Activated CD4-positive, alpha-beta T cell treated with anti-CD3 and anti-CD28 coated beads, Interleukin-2, amount 10 ng/mL, durations not matched to agents 7 days and 5 days (primary cell): ENCODE measurements at places on chromosomes 2 and 18.

DNA sequence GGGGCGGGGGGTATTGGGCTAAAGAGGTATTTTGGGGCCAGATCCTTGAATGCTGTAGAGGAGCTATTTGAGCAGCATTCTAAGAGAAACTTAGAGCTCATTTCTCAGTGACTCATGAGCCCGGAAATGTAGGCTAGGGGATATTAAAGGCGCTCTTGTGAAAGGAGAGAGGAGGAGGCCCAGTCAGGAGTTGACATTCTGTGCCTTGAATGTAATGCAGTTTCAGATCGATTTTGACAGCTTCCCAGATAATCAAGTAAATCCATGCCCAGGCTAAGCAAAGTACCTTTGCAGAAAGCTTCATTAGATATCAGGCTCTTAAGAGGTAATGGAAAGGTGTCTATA is 1.5 kb downstream of the CAB39 start:
- peak overlapping the region; percentile 94 for H3K27ac ChIP-seq
- H3K4me1 ChIP-seq: peaks cover 58% of the 10 kb centered on the region
- DNase-seq: peak; percentile 60
- peak overlapping the region; percentile 97 for H3K4me3 ChIP-seq

GRCh38 chr2:164032995-164033394 is 297.2 kb upstream of the FIGN start:
- DNase-seq: no peak
- no peaks in the 10 kb centered on the region for H3K36me3 ChIP-seq
- H3K4me3 ChIP-seq: no peak overlapping the region

- no peak overlapping the region for H3K4me3 ChIP-seq
- H3K36me3 ChIP-seq: peaks cover 5% of the 10 kb centered on the region
- H3K27me3 ChIP-seq: no peaks in the 10 kb centered on the region
- peaks cover 16% of the 10 kb centered on the region for H3K4me1 ChIP-seq
- no peak for DNase-seq
Observed at GRCh38 chr2:7904319-7904718, 777.5 kb upstream of the ID2 start.

GRCh38 chr2:70086278-70086837 is 919 bp upstream of the PCBP1 start:
- no peaks in the 10 kb centered on the region for H3K27me3 ChIP-seq
- H3K4me3 ChIP-seq: peak overlapping the region; percentile 98
- H3K27ac ChIP-seq: peak overlapping the region; percentile 100
- peaks cover 51% of the 10 kb centered on the region for H3K36me3 ChIP-seq
- peak; percentile 84 for DNase-seq
